ENCODE measurements at places on chromosomes 5 and 9.

DNA sequence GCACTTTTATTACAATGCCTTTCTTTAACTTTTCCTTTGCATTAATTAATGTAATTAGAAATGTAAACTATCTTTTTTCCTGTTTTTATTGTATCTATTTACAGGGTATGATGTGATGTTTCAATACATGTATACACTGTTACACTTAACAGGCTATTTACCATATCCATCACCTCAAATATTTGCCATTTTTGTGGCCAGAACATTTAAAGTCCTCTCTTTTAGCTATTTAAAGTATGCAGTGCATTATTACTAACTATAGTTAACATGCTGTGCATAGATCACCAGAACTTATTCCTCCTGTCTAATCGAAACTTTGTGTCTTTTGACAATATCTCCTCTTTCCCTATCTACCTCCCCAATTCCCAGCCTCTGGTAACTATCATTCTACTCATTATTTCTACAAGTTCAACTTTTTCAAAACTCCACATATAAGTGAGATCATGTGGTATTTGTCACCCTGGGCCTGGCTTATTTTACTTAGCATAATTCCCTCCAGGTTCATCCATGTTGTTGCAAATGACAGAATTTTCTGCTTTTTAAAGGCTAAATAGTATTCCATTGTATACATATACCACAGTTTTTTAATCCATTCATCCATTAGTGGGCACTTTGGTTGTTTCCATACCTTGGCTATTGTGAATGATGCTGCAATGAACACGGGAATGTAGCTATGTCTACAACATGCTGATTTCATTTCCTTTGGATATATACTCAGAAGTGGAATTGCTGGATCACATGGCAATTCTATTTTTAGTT, 32.8 kb downstream of the OR2K2 start:
- DNase-seq, result no peak

DNA sequence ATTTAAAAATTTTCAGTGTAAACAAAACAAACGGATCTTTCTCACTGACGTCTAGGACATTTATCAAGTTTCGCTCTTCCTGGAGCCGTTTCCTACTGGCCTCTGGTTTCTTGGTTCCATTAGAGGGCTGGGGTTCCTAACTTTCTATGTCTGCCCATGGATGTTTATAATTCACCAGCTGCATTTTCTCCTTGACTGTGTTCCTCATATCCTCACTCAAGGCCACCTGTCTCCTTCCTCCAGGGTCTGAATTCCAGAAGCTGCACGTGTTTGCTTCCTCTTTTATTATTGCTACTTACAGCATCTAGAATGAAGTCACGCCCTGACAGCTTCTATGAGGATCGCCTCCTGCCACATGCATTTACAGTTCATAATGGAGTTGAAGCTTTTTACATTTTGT, 74.1 kb upstream of the BASP1 start:
- DNase-seq, result no peak

- no peak for DNase-seq
Measured at GRCh38 chr5:81161012-81161601, 72.0 kb upstream of the CKMT2 start.

GRCh38 chr5:16913187-16914107, 22.6 kb downstream of the MYO10 start:
- DNase-seq, result no peak

DNA sequence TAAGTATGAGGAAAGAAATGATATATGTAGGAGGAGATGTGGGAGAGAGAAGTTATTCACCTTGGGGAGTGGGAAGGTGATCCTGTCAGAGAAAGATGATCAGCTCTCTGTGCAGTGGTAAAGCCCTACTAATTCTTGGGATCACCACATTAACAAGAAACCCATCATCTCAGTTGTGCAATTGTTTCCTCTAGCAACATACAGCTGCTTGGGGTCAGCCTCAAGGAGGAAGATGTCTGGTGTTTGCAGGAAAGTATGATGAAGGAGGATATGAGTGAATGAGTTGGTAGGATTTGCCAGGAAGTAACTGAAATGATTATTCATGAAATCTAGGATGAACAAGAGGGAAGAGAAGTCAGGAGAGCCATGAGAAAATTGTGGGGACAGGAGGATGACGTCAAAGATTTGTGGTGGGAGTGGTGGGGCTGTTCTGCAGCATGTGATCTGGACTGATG, 50.1 kb downstream of the TNFSF8 start:
- no peak for DNase-seq

DNA sequence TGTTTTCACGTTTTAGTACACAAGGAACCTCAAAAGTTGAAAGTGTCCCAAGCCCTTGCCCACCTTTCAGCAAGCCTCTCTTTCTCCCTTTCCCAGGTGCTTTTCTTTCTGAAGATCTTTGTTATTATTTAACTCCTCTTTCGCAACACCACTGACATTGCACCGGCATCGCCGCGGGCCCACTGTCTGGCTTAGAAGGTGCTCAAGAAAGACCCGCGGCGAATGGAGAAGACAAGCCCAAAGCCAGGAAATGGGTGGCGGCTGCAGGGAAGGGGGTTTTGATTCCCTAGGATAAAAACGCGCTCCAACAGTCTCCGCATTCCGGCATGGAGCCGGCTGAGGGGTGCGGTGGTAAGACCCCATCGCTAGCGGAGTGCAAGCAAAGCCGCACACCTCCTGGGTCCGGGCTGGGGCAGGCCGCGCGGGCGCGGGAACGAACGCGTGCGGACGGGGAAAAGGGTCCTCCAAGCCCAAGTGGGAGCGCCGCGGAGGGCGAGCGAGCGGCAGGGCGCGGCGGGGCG, 404 bp upstream of the AFAP1L1 start:
- DNase-seq, result no peak

- no peak for DNase-seq
Measured at GRCh38 chr9:85298499-85298898, 443.3 kb downstream of the AGTPBP1 start.

- no peak for DNase-seq
Measured at GRCh38 chr9:2781336-2781735, 62.6 kb downstream of the PUM3 start.

- no peak for DNase-seq
Measured at GRCh38 chr5:3381206-3381825, 214.3 kb upstream of the IRX1 start.

DNA sequence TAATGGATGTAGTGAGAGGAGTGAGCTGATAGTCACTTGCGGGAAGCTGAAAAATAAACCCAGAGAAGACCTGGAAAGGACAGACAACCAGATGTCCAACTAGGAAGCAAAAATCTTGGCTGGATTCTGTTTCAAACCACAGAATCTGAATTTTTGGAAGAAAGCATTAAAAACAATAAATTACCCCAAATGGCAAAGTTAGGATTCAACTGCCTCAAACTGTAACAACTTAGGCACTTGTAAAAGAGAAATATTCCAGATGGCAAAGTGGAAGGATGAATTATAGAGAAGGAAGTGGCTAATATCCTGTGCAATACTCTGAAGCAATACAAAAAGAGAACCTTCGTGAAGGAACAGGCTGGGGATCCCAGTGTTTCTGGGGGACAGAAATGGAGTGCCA, 46.8 kb upstream of the SLIT3 start:
- DNase-seq, result peak; percentile 58

DNA sequence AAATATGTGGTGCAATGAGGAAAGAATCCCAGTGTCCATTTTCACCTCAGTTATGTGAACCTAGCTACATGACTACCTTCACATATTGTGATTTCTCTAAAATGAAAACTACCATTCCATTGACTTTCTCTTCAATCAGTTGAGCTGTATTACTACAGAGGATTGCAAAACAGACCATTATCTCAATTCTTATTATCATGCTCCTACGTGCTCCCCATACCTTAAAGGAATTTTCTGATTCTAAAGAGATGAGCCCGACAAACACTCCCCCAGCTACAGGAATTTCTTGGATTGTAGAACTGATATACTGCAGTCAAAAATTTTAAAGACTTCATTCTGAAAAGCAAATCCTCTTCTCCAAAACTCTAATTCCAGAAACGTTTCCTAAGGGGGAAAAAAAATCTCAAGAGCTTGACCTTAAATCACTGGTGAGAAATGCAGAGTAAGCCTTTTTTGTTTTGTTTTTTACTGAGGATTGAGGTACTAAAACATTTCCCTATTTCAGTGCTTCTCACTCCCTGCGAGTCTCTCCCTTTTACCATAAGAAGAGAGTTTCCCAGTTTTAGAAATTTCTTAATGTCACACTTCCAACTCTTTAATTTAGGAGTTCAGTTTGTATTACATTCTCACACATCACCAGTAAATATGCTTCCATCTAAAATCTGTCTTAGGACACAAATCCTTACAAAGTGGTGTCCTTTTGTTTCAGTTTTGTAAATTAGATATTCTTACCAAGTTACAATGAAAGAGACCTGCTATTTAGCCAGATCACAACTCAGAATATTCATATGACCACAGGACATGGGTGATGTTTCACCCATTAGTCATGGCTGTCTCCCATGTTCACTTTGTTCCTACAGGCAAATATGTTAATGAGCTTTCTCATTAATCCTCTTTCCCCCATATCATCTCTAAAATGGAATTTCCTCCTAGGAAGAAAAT, 203.8 kb downstream of the TSSK1B start:
- DNase-seq, result peak; percentile 31

DNA sequence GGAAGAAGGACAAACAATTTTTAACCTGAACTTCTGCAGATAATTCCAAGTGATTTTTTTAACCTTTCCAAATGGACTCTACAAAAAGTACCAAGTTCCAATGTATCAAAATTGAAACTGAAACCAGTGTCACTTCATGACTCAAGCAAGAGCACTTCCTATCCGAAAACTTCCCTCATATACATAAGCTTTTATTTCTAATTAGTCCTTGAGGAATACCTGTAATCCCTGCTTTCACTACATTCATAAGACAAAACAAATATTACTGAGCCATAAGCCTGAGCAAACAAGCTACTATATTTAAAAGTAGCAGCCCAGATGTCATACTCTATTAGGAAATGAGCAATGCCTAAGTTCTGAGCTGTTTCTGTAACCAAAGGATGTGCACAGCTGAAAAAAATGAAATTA, 224.4 kb downstream of the EBF1 start:
- peak; percentile 50 for DNase-seq

DNA sequence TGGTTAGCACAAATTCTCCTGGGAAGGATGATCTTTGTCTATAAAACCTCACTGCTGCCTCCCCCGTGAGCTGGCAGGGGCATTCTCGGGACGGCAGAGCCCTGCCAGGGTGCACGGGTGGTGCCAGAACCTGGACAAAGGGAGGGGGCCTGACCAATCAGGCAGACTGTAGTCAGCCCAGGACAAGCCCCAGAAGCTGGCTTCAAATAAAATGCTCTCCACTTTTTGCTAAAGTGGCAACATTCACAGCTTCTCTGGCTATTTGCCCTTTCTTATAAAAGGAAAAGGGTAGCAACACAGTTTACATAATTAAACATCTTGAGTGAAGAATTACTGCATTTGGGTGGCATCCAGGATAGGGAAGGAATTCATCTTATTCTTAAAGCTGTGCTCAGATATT, 14.4 kb downstream of the IL9 start:
- no peak for DNase-seq

- no peak for DNase-seq
Measured at GRCh38 chr9:79817438-79818004, 245.8 kb downstream of the TLE4 start.
